HepG2 (cell line): ENCODE measurements at places on chromosomes 2 and 18.

DNA sequence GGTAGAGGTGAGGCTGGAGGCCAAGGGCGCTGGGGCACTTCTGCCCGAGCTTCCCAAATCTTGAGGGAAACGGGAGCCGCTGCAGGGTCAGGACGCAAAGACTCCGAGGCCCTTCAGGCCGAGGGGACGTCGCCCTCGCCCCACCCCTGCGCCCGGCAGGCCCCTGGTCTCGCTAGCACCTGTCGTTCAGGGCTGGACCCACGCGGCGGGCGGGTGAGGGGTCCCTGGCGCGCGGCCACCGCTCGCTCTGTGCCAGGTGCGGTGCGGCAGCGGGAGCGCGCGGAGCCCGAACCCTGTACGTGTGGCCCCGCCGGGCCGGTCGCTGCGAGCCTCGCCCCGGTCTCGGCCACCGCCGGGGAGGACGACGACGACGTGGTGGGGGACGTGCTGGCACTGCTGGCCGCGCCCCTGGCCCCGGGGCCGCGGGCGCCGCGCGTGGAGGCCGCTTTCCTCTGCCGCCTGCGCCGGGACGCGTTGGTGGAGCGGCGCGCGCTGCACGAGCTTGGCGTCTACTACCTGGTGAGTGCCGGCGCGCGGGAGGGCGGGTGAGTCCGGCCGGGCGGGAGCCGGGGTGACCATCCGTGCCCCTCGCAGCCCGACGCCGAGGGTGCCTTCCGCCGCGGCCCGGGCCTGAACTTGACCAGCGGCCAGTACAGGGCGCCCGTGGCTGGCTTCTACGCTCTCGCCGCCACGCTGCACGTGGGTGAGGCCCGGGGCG, 4.9 kb downstream of the ERFE start:
- no peak for DNase-seq

GRCh38 chr2:236022128-236022527, 146.1 kb downstream of the GBX2 start:
- DNase-seq = no peak

DNA sequence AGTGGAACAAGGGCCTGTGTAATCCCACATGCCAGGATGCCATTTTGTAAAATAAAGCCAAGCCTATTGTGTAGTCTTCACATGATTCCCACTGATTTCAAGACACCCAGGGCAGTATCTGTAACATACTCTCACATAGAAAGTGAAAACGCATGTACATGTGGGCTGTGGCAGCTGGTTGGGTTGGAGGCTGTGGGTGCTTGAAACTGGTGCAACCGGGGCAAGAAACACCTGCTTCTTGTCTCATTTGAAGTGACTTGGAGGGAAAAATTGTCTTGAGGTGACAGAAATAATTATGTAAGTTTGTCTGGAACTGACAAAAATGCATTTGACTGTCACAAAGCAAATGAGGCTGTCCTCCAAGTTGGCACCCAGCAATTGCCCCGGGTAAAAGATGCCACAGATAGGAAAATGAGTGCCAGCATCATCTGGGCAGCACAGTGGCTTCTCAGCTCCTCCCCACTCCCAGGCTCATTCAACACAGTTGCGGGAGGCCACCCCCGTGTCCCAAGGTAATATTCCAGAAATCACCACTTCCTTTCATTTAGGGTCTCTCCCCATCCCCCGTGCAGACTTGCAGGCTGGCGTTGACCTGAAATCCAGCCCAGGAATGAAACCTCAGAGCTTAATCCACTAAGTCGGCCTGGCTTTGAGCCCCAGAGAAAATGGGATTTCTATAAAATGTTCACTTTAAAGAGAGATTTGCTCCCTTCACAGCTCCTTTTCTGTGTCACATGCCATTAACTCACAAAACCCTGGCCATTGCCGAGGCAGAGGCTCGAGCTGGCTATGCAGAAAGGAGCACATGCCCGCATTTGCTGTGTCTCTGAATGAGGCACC, 293.9 kb upstream of the PARD3B start:
- DNase-seq = no peak

DNA sequence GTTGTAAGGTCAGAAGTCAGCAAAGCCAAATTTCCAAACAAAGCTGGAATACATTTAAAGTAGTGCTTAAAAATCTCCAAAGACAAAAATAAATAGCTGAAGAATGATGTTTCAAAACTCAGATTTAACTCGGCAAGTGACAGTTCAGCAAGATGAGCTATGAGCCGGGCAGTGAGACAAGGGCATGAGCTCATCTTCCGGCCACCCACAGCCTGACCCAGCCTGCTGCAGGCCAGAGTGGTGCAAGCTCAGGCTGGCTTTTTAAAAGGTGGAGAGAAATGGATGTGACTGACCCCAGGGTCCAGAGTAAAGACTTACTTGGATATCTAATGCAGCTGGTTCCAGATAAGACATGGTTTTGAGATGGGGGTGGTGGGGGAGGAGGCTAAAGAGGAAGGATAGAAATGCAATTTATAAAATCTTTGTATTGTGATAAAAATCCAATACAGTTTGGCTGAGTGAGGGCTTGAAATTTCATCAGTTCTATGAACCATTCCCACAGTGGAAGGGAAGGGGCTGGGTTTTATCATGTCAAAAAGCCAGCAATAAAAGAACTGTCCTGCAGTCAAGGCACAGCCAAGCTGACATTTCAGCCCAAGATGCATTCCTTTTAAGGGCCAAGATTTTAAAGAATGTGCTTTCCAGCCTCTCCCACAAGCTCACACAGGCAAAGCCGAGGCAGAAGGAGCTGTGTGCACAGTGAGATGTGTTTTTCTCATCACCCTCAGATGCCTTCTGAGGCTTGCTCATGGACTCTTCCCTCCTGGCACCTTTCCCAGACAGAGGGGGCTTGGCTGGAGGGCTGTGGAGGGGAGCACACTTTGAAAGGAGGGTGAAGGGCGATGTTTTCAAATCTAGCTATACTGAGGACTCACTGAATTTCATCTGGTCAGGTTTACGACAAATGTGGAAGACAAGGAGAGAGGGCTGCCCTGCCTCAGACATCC, 97.9 kb upstream of the KLHL29 start:
- no peak for DNase-seq

- DNase-seq = no peak
Measured at GRCh38 chr2:109211315-109211714, 82.3 kb downstream of the SH3RF3 start.

DNA sequence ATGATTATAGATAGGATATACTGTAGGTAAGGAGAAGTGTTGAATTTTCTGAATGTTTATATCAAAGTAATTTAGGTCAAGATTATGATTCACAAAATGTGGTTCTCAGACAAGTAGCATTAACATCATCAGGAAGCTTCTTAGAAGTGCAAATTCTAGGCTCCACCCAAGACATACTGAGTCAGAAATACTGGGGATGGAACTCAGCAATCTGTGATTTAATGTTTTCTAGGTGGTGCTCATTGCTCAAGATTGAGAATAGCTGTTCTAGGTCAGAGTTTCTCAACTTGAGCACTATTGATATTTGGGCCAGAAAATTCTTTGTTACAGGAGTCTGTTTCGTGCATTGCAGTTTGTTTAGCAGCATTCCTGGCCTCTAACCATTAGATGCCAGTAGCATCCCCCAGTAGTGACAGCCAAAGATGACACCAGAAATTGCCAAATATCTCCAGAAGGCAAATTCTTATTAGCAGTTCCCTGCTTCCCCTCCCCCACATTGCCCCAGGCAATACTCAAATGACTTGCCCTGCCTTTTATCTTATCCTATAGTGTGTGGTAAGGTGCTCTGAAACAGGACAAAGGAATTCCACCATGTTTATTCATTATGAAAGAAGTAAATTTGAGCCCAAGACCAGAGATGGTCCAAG, 1001.2 kb downstream of the DPP10 start:
- no peak for DNase-seq

DNA sequence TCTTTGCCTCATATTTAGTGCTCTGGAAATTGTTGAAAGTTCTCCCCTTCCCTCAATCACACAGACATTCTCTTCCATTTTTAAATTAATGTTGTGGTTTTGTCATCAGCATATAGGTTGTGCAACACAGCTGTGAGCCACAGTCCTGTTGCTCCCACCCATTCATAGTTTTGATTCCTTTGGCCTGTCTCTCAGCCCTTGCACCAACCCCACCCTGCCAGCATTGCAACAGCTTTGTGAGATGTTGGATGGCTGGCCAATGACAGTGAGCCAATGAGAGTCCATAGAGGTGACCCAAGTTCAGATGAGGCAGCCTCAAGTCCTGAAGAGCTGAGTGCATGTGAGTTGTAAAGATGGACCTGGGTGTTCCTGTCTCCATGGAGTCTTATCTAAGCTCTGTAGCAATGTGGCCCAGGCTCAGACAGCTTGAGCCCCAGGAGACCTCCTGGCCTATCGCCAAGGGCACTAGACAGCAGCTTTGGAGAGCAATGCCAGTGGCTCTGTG, 775.5 kb downstream of the RNF144A start:
- DNase-seq = no peak

GRCh38 chr2:62412347-62412742, 93.7 kb downstream of the TMEM17 start:
- no peak for DNase-seq

DNA sequence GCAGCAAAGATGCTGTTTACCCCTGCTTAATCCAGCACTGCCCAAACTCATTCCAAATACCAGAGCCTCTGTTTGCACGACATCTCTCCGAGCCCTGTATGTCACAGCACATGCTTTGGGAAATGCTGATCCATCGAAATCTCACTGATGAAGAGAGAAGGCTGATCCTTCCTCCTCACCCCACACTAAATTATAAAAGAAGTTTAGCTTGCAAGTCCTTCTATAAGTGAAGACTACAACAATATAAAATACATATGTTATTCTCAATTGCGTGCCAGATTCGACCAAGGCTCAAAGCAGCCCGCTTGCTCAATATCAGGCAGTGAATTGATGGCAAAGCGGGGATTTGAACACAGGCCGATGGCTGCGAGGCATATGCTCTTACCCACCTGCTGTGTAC, 30.7 kb upstream of the SLC35F6 start:
- DNase-seq = no peak

DNA sequence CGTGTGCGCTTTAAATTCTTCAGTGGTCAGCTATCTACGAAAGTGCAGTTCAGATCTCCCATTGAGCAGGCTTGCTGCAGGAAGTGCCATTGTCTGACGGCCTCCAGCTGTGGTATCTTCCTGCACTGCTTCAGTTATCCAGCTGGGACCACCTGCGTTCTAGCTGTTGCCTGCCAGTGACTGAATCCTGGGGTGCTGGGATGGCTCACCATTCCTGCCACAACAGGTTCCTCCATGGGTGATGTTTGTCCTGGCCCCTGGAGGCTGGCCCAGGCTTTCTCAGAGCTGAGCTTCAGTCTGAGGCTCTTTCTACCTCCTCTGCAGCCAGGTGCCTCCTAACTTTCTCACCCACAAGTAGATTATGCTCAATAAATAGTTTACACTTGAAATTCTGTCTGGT, 498.5 kb upstream of the HS6ST1 start:
- DNase-seq = no peak

DNA sequence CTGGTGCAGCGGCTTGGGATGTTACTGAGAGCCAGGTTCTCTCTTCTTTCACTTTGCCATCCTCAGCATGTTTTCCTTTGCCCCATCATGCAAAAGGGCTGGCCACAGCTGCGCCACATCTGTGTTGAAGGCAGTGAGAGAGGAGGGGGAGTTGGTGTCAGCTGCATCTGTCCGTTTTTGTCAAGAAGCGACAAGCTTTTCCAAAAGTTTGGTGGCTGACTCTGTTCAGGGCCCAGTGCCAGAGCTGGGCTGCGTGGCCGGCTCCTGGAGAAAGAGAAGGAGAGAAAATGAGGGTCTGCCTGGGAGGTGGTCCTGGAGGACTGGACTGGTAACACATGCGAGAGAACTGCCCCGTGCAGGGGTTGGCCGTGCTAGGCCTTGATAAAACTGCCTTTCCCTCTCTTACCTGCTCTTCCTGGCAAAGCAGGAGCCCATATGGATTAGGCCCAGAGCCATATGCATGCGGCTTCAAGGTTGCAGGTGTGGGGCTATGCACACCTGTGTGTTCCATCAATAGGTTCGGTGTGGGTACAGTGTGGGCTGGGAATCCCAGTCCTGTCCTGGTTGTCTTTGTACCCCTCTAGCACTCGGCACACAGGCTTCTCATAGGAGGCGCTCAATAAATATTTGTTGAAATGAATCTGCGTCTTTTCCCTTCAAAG, 9.0 kb downstream of the RNF144A start:
- no peak for DNase-seq

GRCh38 chr2:128091726-128092080, 703 bp downstream of the UGGT1 start:
- no peak for DNase-seq

DNA sequence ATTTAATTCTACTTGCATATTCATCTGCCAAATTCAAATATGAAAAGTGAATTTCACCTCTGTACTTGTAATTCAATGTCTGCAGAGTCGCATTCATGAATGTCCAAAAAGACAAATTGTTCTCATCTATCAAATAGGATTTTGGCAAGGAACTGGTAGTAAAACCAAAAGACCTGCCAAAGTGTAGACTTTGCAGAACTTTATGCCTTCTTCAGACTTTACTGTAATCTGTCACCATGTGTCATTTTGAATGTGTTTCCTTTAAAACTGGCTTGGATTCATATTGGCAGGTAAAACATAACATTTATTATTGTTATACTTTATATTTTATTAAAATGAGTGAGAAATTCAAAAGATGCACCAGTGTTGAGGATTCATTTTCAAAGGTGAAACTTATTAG, 701.9 kb upstream of the LINC00305 start:
- no peak for DNase-seq

DNA sequence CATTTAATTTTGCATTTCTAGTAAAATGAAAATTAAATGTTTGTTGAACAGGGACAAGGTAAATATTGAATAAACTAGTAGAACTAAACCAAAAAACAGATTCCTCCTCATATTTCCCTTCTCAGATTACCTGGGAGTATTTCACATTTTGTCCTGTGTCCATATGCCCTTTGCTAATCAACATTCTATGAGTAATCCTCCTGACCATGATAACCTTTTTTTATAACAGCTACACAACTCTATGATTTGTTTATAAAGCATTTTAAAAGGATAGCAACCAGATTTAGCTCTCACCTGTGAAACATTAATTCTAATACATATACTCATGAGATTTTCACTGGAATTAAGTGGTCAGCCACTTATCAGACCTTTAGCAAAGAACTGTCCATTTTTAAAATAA, 7.1 kb upstream of the DSG2 start:
- no peak for DNase-seq

- DNase-seq = no peak
Measured at GRCh38 chr2:207073412-207073800, 92.3 kb downstream of the KLF7 start.

GRCh38 chr2:162050513-162050961, 23.5 kb downstream of the DPP4 start:
- no peak for DNase-seq

DNA sequence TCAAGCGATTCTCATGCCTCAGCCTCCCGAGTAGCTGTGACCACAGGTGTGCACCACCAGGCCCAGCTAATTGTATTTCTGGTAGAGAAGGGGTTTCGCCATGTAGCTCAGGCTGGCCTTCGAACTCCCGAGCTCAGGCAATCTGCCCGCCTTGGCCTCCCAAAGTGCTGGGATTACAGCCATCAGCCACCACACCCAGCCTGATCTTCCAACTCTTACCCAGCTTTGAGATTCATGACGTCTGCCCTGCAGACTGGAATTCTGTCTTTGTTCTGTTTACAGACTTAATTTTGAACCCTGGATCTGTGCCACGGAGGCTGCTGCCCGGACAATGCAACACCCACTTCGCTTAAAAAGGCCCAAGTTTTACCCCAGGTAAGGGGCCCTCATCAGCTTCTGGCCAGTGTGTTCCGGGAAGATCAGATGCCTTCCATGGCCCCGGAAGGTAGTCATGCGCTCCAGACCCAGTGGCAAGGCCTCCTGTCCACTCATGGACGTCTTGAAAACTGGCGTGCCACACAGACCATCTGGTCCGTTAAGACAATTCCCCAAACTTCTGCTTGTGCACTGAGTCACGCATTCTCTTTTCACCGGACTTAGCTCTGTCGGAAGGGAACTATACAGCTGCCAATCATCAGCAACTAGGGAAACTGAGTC, 5.5 kb downstream of the PXDN start:
- no peak for DNase-seq
